CD4-positive, alpha-beta T cell treated with Interleukin-12 subunit alpha and Interleukin-12 subunit beta, for 1 hour (primary cell): ENCODE measurements at places on chromosomes 2 and 18.
A peak's percentile ranks its signal among the peaks of the same experiment; 100 is the strongest.

GRCh38 chr2:84388133-84388532 is 70.9 kb downstream of the SUCLG1 start:
- no peak for DNase-seq

DNA sequence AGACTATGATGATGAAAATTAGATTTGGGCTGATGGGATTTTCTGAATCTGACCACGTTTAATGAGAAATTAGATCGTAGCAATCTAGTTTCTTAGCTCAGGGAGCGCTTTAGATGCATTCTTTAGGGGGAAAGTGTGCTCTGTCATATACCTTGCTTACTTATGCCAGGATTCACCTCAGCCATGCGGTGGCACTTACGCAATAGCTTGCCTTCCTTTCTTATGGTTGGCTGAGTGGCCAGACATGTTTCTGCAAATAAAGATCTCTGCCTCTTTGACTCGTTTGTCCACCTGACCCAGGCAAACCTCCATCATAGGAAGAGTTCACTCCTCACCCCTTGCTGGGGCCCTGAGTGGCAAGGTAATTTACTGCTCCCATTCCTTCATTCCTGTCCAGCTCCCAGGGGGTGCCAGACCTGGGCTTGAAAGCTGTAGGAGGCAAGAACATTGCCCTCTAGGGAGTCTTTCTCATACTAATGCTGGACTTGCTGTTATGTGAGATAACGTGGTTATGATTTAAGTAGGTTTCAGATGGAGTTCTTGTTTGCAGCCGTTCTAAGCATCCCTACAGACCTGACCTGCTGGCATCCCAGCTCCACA is 57.1 kb downstream of the FBLN7 start:
- DNase-seq: no peak

GRCh38 chr2:54107903-54108615 is 7.4 kb upstream of the ACYP2 start:
- DNase-seq: no peak

DNA sequence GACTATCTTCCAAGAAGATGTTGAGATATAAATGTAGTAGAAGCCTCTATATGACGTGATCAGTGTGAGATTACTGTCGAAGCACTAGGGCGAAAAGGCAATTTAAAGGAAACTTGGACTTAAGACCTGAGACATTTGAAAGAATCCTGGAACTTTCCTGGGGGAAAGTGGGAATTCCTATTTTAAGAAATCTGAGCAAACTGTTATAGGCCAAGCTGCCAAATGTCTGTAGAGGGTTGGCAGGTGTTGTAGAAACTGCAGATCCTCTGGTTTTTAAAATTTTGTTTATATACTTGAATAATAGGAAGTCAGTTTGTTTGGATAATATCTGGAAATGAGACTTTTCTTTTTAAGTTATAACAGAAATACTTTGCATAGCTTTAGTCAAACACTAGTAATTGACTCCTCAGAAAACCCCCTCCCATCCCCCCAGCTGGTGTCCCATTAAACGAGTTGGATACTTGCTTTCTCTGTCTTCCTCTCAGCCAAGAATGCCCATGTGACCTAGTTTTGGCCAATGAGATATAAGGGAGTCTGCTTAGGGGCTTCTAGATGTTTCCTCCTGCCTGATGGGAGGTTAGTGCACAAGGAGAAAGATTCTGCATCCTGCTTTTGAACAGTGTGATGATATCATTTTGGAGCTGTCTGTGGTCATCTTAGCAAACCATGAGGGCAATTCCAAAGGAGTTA is 61.2 kb downstream of the MOGAT1 start:
- DNase-seq: no peak

- DNase-seq: no peak
Observed at GRCh38 chr18:49911427-49911826, 98.1 kb upstream of the ACAA2 start.

DNA sequence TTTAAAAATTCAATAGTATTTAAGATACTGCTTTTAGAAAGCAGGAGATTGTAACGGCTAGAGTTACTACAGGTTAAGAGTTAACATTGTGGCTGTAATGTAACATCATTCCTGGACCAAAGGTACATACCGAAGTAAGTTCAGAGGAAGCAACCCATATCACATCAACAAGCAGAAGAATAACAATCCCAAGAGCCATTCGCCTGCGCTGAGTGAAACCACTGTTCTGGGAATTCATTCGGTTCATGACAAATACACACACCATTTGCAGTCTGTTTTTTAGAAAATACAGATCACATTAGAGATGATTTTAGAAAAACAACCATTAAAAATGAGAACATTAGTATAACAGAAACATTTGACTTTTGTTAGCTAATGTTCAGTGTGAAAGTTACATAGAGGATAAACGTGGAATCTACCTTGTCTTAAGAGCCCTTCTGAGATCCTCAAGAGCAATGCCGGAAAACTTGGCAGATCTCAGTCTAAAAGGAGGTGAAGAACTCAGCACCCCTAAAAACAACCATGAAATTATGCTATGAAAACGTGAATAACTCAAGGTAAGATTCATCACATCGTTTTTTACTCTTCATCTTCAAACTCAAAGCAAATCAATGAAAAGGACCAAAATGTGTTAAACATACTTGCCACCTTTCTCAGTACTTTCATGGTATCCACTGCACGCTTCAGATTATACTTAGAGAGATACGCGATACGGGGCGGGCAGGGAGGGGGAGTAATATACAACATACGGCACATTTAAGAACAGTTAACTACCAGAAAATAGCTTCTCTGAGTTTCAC is 1.2 kb downstream of the SLC35F5 start:
- no peak for DNase-seq

- DNase-seq: peak; percentile 58
Observed at GRCh38 chr18:22391407-22392345, 26.0 kb downstream of the CTAGE1 start.

DNA sequence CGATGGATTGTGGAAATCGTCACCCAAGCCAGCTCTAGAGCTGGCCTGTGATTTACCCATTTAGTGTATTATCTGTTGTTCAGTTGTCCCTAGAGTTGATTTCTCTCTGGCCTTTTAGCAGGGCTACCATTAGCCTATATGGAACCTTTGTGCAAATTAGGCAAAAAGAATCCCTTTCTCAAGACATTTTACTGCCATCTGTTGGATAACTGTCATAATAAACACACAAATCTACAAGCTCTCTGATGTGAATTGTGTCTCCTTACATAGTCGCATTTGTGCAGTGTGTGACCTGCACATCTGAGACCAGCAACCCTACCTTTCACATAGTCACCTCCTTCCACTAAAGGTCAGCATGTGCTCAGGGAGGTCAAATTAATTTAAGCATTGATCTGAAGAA is 34.0 kb downstream of the LOXHD1 start:
- DNase-seq: no peak

GRCh38 chr2:98857001-98857400 is 79.0 kb downstream of the CRACDL start:
- no peak for DNase-seq

DNA sequence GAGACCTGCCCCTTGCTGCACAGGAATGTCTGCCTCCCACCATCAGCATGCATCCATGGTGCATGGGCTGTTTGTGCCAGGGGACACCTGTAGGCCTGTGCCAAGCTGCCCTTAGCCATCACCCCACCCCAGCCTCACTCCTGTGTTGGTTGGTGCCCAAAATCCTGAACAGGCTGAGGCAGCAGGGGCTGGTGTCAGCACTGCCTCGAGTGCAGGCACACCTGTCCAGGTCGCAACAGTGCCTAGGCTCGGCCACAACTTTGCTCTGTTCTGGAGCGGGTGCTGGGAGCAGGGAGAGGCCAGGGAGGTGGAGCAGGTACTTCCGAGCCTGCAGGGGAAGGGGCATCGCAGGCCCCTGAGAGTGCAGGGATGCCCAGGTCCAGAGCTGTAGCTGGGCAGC is 69.1 kb downstream of the SRBD1 start:
- no peak for DNase-seq

DNA sequence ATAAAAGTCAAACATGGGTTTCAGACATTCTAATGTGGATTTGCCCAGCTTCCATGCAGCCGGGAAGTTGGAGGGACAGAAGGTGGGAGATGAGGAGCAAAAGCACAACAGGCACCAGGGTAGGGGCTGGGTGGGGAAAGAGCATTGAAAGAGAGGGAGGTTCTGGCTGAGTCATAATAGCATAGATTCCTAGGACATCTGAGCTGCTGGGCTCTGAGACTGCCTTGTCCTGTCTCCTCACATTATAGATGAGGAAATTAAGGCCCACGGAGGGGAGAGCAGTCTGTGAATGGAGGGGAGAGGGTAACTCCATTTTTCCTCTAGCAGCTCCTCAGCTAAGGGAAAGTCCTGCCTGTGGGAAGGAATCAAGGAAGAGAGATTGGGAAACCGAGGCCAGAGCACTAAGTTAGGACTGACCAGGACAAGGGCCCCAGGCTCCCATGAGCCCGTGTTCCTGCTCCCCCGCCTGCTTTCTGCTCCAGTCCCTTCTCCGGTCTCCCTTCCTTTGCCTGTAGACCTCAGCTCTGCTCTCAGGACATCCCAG is 26.2 kb downstream of the SH2D6 start:
- DNase-seq: no peak

DNA sequence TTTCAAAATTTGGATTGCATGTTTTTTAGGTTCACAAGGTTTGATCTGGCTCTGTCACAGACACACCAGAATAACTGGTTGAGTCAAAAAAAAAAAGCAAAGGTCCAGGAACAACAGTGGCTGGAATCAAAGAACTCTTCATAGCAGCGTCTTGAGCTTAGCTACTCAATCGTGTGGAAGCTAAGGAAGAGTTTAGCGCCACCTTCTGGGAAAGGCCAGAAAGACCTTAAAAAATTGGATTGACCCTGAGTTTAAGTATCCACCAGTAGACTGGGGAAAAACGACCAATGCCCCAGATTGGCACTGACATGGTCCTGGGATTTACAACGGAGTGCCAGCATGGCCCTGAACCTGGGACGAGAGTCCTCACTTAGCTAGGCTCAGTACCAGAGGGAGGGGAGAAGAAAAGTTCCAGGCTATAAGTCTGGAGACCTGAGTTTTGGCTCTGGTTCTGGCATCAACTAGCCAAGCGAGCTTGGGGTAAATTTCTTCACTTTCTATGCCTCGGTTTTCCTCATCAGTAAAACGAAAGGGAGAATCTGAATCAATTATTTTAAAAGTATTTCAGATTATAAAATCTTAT is 71.1 kb upstream of the TFCP2L1 start:
- peak; percentile 16 for DNase-seq

DNA sequence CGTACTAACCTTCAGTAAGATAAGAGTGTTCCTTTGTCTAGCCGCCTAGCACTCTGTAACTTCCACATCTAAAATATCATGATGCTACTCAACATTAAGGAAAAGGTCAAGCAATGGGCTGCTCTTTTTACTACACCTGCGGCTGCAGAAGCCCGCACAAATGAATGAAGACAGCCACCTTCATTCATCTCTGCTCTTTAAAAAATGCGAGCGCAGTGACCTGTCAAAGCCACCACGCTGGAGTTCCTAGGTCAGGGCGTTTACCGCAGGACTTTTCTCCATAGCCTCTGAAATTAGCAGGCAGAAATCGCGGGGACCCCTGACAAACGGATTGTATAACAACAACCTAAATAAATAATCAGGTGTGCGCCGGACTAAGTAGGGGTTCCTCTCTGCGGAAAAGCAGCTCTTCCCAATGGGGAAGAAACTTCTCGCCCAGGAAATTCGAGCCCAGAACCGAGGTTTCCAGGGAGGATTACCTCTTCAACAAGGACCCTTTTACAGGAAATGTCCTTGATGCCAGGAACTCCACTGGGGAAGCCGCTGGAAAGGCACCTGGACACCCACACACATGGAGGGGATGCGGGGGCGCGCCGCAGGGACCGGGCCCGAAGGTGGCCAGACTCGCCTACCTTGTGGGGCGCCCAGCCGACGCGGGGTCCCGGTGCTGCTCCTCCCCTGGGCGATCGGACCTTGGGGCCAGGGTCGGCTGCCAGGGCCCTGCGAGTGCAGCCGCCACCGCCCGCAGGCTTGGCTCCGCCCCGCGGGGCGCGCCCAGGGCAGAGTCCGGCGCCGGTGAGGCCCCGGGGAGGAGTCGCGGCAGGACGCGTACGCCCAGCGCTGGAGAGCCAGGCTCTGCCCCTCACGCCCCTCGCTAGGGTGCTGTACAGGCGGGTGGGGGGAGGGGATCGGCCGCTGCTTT is at the start of gene CCDC68:
Gene CCDC68, minus strand, starts transcription at position 758 of the 922 bp plus-strand sequence. CDS start 16,670 bp downstream, outside the sequence.
- DNase-seq: no peak

DNA sequence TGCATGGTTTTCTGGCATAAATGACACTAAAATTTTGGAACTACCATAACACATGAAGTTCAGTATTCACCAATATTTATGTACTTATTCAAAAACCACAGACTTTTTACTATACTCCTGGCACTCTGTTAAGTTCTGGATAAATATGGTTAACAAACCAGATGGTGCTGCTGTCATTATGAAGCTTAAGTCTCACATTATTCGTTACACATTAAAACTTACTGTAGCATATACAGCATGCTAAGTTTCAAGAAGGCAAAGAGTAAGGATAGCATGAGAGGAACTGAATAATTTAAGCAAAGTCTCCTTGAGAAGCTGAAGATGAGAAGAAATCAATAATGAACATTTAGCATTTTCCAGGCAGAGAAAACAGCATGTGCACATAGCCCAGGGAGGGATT is 929.5 kb downstream of the NRXN1 start:
- no peak for DNase-seq

DNA sequence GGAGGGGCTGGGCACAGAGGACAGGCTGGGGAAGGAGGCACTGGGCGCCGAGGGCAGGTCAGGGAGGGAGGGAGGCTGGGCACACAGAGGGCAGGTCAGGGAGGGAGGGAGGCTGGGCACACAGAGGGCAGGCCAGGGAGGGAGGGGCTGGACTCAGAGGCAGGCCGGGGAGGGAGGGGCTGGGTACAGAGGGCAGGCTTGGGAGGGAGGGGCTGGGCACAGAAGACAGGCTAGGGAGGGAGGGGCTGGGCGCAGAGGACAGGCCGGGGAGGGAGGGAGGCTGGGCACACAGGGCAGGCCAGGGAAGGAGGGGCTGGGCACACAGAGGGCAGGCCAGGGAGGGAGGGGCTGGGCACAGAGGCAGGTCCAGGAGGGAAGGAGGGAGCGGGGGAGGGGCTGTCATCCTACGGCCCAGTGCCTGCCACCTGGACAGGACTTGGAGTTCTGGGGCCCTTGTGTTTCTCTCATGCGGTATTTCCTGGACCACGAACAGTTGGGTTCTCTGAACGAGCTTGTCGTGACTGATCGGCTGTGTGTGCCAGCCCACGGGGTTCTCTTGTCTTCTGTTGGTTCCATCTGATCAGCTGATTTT is 46.7 kb upstream of the KCNG2 start:
- no peak for DNase-seq

DNA sequence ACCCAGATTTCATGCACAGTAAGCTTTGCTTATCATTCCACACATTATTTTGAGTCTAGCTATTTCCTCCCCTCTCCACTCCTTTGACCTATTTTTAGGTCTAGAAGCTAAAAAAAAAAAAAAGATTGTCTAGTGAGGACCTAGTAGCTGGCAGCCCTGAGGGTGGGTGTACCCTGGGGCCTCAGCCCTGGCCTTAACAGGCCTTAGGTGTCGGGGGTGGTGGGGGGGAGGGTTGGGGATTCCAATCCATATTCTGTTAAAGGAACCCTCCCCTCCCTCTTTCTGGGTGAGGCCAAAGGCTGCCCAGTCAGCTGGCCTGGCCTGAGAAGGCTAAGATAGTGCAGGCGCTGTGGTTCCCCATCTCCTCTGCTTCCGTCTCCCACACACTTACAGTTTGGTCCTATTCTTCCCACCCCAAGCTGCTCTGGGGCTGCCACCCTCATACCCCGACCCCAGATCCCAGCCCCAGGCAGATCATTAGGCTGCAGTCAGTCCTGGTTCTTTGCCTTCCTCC is 65.5 kb upstream of the HK2 start:
- DNase-seq: no peak

- DNase-seq: no peak
Observed at GRCh38 chr18:3120356-3120755, 99.4 kb downstream of the MYOM1 start.
